Breast epithelium (tissue), 4 donors: ENCODE measurements at places on chromosomes 7 and 10.

- no peak for DNase-seq
Observed at GRCh38 chr10:61882621-61883370, 18.7 kb upstream of the ARID5B start.

DNA sequence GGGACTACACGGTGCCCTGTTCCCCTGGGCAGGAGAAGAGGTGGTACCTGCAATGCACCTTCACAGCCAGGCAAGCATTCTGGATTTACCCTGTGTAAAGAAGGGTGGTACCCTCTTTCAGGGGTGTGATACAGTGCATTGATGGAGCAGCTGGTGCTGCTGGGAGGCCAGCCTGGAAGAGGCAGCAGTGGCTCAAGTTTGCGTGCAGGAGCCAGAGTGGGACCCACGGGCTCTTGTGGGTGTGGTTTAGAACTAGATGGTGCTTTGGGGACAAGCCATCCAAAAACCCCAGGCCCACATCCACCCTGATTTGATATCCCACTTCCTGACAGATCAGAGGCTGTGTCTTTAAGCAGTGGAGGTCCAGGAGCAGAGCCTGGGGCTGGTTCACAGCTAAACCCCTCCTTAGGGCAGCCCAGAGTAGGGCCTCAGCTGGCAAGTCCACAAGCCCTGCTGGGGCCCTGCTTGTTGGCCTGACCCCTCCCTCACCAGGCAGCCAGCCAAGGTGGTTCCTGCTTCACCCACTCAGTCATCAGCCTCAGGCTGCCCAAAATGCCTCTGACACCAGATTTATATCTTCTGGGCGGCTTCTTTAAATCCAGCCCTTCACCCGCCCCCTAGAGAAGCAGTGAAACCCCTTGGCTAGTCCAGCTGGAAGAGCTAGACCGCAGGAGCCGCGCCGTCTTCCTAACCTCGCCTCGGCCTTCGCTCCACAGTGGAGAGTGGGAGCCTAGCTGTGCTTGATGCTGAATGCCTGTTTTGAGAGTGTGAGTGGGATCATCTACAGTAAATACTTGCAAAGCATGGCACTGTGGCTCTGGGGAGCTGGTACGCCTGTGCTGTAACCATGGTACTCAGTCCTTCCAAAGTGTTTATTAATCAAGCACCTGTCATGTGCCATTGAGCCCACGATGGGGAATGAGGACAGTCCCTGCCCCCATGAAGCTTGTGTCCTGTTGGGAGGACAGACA lies 1.4 kb upstream of the ASIC3 start:
- DNase-seq = no peak

DNA sequence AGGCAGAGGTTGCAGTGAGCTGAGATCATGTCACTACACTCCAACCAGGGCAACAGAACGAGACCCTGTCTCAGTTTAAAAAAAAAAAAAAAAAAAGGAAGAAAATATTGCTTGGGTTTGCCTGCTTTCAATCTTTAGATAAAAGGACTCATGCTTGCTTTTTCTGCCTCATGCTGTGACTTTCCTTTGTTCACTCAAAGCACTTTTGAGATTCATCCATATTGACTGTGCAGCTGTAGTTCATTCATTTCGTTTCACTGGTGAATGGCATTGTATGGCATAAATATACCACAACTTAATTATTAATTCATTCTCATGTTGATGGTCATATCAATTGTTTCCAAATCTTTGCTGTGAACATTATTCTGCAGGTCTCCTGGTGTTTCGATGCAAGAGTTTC lies 97.6 kb upstream of the NFE2L3 start:
- no peak for DNase-seq

- DNase-seq = no peak
Observed at GRCh38 chr7:30285067-30285535, 704 bp downstream of the ZNRF2 start.

- DNase-seq = no peak
Observed at GRCh38 chr7:27689150-27689549, 26.5 kb upstream of the HIBADH start.

GRCh38 chr10:29829776-29830175 lies 195.0 kb upstream of the SVIL start:
- DNase-seq = no peak
